Pericardium fibroblast (primary cell): ENCODE measurements at places on chromosomes 16 and 17. TPM values are rescaled to one million over a fixed set of nuclear protein-coding genes. Genes with fewer than 3 reads are reported as not detected.

Gene TAT
- not detected in 2 replicates for total RNA-seq

Gene SPATA32
- not detected in 2 replicates for total RNA-seq

Gene RHBDL1
- total RNA-seq = 0.58 and 4.4 TPM in 2 replicates

Gene CCL4L2
- total RNA-seq = not detected in 2 replicates

Gene YBX2
- total RNA-seq = 0.60 TPM in 1 of 2 replicates, not detected in the other
